NCI-H187 (cell line): ENCODE measurements at places on chromosomes 4 and X.

GRCh38 chrX:72025236-72025770 lies 106.4 kb downstream of the RTL5 start:
- no peak for DNase-seq

GRCh38 chrX:151801980-151802379 lies 67.4 kb downstream of the CNGA2 start:
- no peak for DNase-seq

DNA sequence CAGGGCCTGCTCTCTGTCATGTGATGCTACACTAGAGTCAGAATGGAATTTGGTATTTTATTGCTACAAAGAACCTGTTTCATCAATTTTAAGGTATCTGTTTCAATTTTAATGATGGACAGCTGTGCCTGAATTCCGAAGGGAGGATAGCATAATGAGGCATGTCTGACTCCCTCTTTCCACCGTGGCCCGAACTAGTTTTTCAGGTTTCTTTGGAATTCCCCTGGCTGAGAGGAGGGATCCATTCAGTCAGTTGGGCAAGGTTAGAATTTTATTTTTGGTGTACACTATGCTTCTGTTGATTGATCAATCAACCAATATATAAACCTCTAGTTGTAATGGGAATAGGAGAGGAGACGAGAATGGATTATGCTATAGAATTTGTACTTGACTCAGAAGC lies 761.8 kb downstream of the FAM133A start:
- no peak for DNase-seq

- no peak for DNase-seq
Observed at GRCh38 chr4:73945674-73946449, 36.0 kb downstream of the PF4 start.

DNA sequence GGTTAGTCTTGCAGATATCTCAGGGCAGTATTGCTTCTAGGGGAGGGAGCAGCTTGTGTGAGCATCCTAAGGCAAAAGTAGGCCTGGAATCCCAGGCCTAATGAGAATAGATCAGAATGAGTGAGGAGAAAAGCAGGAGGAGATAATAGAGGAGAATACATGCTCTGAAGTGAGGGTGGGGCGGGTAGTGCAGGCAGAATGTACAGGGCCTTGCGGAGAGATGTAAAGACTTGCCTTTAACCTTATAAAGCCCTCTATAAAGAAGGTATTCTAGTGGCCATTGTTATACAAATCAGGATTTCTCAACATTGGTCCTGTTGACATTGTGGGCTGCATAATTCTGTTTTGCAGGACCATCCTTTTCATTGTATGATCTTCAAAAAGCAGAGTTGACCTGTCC lies 855.3 kb downstream of the PCDH7 start:
- DNase-seq: no peak
